Brain microvascular endothelial cell (primary cell): ENCODE measurements at places on chromosomes 1 and 21.

- no peak for DNase-seq
Measured at GRCh38 chr1:184419350-184420161, 32.7 kb downstream of the C1orf21 start.

GRCh38 chr1:210598135-210598652 lies 269.5 kb downstream of the HHAT start:
- peak; percentile 94 for DNase-seq

DNA sequence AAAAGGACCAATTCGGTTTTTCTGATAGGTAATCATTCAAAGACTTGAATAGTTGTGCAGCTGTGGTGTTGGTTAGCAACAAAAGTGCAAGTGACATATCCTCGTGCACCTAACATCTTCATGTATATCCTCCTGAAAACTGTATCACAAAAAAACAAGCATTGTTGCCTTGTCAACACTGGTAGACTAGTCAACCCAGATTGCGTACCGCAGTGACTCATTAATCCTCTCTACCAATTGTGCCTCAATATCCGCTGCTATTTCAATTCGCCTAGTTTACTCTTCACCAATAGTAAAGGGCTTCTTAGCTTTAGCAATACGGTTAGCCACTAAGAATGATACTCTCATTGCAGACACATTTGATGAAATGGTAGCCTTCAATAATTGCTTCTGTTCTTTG lies 3.5 kb downstream of the HHAT start:
- DNase-seq = no peak

DNA sequence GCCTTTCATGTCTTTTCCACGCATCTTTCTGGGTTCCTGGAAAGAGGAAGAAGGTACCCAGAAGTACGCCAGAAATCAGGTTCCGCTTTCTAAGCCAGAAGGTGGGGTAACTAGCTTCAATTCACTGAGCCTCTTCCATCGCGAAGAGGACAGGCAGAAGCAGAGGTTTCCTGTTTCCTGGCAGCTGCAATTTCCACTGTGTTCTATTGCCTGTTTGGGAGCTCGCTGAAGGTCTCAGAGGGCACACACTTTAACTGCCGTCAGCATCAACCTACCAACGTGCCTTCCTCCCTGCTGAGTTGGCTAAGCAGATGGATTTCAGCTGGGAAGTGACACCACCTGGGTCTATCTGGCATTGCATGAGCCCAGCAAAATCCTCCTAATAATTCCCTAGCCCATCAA lies 10.0 kb downstream of the NCF2 start:
- DNase-seq = no peak

DNA sequence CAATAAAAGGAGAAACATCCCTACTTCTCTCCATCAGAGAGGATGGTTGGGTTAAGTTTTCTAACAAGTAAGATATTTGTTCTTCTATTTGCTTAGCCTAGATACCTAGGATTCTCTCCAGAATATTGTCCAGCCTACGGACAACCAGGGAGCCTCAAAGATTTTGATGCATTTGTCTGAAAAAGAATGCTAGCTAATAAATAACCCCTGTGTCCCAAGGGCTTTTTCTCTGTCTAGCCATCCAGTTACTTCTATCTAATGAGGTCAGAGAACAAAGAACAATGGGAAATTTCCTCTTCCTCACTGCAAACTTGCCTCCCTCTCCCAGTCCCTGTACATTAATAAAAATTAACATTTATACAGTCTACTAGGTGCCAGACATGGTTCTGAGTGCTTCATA lies 810 bp downstream of the RGS5 start:
- DNase-seq = no peak
